HL-60 (cell line): ENCODE measurements at places on chromosomes 13 and 19.

DNA sequence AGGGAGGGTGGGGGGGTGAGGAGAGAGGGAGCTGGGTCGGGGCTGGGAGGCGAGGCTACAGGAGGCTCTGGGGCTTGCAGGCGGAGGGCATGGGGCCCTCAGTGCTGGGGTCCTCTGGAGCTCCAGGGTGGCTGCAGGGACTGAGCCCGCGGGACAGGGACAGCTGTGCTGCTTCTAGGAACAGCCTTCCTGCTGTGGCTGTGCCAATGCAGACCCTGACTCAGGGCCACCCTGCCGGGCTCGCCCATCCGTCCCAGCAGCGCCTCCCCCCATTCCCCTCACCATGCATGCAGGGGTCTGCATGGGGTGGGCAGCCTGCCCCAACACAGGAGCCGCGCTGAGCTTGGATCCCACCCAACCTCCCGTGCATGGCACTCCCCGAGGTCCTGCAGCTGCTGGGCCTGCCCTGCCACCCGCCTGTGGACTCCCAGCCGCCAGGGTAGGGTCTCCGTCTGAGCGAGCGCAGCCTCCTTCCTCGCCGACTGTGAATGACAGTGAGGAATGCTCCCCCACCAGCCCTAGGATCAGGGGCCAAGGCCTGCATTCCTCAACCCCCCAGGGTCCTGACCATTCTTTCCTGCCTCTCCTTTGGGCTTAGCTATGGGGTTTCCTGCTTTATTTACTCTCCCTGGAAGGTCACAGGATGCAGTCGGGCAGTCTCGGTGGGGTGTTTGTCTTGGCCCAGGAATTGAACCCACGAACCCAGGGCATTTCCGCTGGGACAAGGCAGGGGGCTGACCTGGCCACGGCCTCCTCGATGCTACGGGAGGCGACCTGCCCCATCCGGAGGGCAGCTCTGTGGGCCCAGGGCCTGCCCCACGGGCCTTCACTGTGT lies 23.4 kb downstream of the CEBPG start:
- DNase-seq: no peak

DNA sequence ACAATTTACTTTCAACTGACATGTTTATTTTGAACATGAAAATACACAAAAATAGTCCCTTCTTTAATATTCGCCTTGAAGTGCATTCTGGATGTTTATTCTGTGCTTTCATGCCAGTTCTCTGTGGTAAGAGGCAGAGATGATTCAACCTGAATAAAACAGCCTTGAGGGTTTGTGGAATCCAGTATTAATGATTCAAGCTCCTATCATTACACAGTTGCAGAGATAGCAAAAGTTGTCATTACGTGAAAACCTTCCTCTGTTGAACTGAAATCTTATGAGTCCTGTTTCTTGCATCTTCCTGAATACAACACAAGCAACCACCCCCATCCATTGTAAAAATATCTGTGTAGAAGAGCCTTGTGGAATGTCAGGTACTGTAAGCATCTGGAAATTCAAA lies 142.3 kb upstream of the HTR2A start:
- DNase-seq: no peak

DNA sequence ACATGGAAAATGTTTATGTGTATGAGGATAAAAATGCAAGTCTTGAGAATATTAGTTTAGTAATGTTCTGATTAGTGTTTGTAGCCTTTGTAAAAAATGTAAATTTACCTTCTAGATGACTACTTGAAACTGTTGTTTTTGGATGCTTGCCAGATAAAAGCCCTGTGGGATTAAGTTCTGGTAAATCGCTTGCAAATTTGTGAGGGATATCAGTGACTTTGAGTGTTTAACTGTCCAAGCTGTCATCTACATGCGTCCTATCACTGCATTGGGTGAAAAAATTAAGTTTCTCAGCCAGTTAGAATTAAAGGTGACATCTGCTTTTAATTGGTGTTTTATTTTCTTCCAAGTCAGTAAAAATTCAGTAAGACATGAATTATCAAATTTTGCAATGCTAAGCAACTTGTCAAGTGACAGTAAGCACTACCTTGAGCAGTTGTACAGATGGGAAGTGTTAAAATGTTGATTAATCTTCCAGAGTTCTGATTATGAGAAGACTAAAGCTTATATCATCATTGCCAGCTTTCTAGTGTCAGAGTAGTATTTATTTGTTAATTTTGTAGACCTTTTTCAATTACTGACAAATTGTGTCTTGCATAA lies 88.0 kb downstream of the PCCA start:
- DNase-seq: no peak

- no peak for DNase-seq
These were observed 14.6 kb upstream of the SLC7A10 start for GRCh38 chr19:33240181-33240771.

DNA sequence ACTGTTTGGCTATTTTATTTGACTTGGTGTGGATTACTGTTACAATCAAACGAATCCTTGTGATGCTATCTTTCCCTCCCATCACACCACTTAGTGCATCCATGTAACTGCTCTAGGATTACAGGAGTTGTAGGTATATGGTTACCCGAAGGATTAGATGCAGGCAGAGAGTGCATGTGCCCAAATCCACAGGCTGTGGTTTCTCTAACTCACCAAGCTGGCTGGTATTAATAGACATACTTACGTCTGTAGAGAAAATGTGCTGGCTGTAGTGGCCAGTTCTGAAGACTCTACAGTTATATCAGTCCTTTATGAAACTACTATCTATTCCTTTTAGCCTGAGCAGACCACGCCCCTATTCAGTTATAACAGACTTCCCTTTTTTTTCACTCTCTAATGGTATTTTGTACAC lies 1.1 kb upstream of the HMGB1 start:
- no peak for DNase-seq

- no peak for DNase-seq
These were observed 6.4 kb downstream of the ARHGEF7 start for GRCh38 chr13:111121506-111121905.

- no peak for DNase-seq
These were observed 188.7 kb upstream of the SOX21 start for GRCh38 chr13:94901070-94901469.
